ENCODE measurements at places on chromosomes 4 and X. TPM values are rescaled to one million over a fixed set of nuclear protein-coding genes. Genes with fewer than 3 reads are reported as not detected.

GRCh38 chr4:104826171-104826570, 320.5 kb upstream of the TET2 start:
- DNase-seq: no peak

DNA sequence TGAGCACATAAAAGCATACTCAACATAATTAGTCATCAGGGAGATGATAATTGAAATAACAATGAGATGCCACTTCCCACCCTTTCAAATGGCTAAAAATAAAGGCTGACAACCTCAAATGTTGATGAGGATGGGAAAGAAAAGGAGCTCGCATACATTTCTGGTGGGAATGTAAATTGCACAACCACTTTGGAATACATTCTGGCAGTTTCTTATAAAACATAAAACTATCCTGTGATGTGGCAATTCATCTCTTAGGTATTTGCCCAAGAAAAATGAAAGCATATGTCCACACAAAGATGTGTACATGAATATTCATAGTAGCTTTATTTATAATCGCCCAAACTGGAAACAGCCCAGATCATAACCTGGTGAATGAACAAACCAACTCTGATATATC, 687 bp upstream of the ZNF275 start:
- no peak for DNase-seq

GRCh38 chr4:118081434-118081833, 47.1 kb downstream of the NDST3 start:
- DNase-seq: no peak

- DNase-seq: peak; percentile 78
Measured at GRCh38 chr4:118757761-118758251, 72.6 kb downstream of the METTL14 start.

DNA sequence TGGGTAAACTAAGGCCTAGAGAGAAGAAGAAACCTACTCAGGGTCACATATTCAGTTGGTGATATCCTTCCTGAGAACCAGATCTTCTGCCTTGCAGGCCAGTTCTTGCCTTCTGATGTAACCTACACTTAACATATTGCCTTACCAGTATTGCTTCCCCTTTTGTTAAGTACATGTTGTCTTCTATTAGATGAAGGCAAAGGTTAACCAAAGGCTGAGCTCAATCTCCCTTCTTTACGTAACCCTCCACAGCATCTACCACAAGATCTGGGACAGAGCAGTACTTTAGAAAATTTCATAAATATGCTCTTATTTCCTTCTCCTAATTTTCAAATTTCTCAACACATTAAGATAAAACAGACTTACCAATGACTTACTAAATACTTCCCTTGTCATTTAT, 474.4 kb downstream of the SH2D1A start:
- DNase-seq: no peak

The MAGEA6 gene
- polyA plus RNA-seq: not detected

The MAGEE1 gene
- 0.93 TPM for polyA plus RNA-seq
